ENCODE measurements at places on chromosomes 16 and 17.

DNA sequence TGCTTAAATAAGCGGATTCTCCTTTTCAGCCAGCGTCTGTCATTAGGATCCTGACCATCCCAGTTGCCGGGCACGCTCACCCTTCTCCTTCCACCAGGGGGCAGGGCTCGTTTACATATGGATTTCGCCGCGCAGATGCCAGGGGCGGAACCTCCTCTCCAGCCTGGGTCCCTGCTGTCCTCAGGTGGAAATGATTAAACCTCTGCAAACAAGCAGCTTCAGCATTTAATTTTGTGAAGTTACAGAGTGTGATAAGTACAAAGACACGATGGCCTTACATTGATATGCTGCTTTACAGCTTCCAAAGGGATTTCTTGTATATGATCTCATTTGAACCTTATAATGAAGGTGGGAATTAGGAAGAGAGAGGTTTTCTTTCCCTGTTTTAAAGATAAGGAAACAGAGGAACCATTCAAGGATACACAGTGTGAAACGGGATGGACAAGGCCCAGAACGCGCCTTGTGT is 3.9 kb upstream of the KRT28 start:
- peak; percentile 45 for DNase-seq

GRCh38 chr16:845351-845745 is 44.8 kb upstream of the GNG13 start:
- DNase-seq, result no peak

- DNase-seq, result no peak
Observed at GRCh38 chr16:89618109-89618998, 4.9 kb downstream of the DPEP1 start.

- DNase-seq, result no peak
Observed at GRCh38 chr17:44959821-44960531, 8.1 kb downstream of the C1QL1 start.

- no peak for DNase-seq
Observed at GRCh38 chr16:60203525-60204124, 1469.5 kb upstream of the GOT2 start.

- no peak for DNase-seq
Observed at GRCh38 chr17:57986841-57987580, 1.0 kb downstream of the VEZF1 start.

- no peak for DNase-seq
Observed at GRCh38 chr16:57764341-57765159, 29.0 kb downstream of the KATNB1 start.

DNA sequence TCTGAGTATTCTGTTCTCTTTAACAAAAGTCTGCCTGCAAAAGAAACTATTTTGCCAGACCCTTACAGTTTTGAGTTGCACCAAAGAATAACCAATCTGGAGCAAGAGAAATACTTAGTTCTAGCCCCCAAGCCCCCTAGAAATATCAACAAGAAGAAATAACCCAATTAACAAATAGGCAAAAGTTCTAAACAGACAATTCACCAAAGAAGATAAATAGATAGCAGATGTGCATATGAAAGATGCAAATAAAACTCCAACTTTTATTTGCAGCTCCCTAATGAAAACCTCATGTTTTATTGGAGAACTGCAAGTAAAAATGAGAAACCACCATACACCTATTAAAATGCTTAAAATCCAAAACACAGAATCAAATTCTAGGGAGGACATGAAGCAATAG is 1308.0 kb downstream of the CDH11 start:
- DNase-seq, result no peak

DNA sequence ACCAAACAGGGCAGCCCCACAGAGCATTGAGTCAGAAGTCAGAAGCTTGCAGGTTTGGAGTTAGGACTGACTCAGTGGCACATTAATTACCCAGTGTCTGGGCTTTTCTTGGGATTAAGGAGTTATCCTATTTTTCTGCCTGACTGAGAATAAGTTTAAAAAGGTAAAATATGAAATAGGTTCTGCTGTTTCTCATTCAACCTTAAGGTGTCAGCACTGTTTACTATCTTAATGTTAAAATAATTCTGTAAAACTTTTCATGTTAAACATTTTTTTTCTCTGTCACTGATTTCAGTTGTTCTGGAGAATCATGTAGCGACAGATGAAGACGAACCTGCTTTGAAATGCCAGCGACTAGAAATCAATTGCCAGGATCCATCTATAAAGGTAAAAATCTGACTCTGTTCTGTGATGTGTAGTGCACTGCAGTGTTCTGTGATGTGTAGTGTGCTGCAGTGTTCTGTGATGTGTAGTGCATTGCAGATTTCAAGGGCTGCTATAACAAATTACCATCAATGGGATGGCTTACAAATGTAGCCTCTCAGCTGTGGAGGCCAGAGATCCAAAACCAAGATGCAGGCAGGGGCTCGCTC is 128.0 kb downstream of the LAT start:
- no peak for DNase-seq

DNA sequence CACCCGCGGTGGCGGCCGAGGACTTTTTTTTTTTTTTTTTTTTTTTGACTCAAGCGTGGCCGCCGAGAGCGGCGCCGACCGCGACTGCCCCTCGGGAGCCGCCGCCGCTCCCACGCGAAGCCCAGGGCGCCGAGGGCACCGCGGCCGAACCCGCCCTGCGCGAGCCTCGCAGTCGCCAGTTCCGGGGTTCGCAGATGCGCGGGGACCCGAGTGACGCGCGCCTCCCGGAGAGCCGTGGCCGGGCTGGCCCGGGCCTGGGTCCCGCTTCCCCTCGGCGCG is 1.1 kb downstream of the METRNL start:
- no peak for DNase-seq

DNA sequence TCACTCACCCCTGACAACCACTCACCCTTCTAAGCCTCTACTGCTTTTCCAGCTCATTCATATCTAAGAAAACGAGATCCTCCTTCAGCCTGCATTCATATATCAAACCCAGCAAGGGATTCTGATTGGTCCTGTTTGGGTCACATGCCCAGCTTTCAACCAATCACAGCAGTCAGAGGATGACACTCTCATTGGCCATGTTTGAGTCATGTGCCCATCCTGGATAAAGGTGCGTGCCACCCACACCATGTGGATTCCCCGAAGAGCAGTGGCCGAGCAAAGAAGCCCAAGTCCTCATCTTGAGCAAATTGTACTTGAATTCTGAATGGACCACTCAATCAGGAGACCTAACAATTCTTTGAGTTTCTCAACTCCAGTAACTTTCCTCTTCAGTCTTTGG is 45.0 kb downstream of the SCNN1G start:
- no peak for DNase-seq

GRCh38 chr16:9050102-9050830 is 41.2 kb upstream of the HAPSTR1 start:
- no peak for DNase-seq

- DNase-seq, result no peak
Observed at GRCh38 chr17:79652999-79653643, 42.3 kb upstream of the RBFOX3 start.

DNA sequence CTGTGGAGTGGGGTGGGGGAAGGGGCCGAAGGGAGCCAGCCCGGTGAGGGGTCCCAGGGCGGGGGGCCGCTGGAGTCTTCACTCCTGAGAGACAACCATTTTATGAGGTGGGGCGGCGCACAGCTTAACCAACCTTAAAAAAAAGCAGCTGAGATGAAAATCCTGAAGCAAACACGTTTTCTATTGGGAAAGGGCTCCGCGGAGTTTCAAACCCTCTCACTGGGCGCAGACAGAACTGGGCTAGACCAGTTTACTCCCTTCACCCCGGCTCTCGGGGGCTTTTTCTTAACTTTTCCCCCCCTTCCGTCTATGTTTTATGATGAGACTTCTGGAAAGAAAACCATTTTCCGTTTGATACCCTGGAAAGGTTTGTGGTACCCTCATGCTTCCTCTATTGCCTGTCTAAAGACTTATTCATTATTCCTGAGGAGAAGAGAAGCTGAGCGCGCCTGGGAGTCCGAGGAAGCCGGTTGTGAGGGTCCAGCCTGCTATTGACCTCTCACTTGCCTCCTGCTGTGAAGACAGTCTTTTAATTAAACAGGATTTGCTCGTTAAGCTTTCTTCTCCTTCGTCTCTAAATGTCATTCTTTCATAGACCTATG is 482 bp upstream of the SSH2 start:
- DNase-seq, result no peak

DNA sequence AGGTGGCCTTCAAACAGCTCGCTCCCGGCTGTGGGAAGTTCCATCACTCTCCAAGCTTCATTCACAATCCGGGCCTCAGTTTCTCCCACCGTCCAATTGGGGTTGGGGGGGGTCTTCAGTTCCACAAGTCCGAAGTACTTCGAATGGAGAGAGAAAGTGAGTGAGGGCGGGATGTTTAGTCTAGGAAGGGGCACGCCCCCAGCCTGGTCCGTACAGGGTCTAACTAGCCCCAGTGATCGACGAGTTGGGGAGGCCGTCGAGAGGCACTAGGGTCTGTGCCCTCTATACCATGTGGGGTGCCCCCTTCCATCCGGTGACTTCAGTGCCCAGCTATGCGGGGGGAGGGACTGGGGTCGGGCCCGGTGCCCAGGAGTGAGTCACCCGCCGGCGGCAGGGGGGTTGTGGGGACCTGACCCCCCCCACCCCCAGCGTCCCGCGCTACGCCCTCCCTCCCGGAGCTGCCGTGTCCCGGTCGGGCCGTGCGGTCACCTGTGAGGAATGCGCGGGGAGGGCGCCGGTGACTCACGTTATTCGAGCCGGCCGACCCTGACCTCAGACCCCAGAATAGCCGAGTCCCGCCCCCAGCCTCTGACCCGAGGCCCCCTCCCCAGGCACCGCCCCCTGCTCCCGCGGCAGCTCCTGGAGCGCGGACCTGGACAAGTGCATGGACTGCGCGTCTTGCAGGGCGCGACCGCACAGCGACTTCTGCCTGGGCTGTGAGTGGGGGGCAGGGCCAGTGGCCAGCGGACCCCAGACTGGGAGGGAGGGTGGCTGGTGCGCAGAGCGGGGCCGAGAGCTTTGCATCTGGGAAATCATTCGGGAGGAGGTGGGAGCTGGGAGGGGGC is 658 bp downstream of the TNFRSF12A start:
- no peak for DNase-seq

- no peak for DNase-seq
Observed at GRCh38 chr17:80869481-80870145, 122.0 kb upstream of the CHMP6 start.

DNA sequence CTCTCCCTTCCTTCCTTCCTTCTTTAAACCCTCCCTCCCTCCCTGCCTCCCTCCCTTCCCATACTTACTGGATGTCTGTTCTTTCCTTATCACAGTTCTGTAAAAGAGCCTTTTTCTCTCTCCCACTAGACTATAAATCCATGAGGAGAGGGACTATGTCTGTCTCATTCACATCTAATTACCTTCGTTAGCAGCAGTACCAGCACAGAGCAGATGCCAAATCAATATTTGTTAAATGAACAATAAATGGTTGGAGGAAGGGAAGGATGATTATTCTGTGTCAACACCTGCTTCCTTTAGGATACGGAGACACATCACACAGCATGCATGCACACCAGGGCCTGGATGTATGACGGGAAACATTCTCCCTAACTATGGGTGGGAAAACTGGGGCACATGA is 94.2 kb downstream of the DNAH3 start:
- DNase-seq, result no peak

DNA sequence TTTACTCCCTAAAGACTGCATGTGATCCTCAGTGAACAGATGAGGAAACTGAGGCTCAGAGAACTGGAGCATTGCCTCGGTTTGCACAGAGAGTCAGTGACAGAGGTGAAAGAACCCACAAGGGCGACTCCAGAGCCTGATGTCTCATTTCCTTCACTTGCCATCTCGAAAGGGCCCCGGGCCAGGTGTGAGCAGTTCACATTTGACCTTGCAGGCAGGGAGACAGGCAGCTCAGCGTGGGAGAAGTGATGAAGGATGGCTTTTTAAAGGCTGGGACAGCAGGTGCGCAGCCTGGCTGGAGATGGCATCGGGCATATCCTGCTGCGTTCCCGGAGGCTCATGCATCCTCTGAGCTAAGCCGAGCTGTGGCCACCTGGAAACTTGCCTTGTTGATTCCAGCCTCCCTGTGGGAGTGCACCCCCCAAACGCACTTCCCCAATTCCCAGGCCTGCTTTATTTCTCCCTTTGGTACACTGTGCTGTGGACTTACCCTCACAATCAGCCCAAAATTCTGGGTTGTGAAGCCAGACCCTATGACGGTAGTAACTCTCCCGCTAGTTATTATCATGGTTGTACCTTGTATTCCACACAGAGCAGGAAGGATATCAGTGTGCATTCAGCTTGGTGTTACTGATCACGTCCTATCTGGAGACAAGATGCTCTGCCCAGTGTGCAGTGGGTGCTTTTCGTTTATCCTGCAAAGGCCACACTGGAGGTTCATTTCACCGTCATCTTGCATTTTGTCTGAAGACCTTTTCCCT is 753.2 kb upstream of the EEF2KMT start:
- DNase-seq, result no peak

DNA sequence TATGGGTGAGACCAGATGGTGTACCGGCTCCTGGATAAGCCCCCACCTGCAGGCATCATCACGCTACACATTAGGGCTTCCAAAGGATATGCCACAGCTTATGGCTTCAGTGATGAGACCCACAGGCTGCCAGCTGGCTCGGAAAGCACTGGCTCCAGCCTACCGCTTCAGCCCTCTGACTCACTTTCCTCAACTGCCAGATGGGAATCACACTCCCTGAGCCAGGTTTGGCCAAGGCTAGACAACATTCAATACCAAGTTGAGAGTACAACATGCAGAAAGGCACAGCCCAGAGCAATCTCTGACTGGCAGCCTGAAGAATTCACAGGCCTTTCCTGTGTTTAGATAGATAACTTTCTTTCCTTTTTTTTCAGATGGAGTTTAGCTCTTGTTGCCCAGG is 10.3 kb downstream of the CENPV start:
- DNase-seq, result no peak

GRCh38 chr16:48462106-48462740 is 77.0 kb upstream of the SIAH1 start:
- DNase-seq, result no peak

GRCh38 chr16:50422926-50423325 is 54.1 kb upstream of the BRD7 start:
- no peak for DNase-seq

GRCh38 chr17:45784741-45785479 is 790 bp downstream of the CRHR1 start:
- DNase-seq, result no peak

DNA sequence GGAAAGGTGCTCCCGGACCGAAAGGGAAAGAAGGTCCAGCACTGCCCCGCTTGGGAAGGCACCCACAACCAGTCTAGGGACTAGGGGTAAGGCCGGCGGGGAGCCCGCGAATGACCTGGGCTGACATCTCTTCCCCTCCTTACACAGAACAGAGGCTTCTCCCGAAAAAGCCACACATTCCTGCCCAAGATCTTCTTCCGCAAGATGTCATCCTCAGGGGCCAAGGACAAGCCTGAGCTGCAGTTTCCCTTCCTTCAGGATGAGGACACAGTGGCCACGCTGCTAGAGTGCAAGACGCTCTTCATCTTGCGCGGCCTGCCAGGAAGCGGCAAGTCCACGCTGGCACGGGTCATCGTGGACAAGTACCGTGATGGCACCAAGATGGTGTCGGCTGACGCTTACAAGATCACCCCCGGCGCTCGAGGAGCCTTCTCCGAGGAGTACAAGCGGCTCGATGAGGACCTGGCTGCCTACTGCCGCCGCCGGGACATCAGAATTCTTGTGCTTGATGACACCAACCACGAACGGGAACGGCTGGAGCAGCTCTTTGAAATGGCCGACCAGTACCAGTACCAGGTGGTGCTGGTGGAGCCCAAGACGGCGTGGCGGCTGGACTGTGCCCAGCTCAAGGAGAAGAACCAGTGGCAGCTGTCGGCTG is 1.5 kb downstream of the CNP start:
- no peak for DNase-seq
